ENCODE measurements at places on chromosomes 5 and 9.

DNA sequence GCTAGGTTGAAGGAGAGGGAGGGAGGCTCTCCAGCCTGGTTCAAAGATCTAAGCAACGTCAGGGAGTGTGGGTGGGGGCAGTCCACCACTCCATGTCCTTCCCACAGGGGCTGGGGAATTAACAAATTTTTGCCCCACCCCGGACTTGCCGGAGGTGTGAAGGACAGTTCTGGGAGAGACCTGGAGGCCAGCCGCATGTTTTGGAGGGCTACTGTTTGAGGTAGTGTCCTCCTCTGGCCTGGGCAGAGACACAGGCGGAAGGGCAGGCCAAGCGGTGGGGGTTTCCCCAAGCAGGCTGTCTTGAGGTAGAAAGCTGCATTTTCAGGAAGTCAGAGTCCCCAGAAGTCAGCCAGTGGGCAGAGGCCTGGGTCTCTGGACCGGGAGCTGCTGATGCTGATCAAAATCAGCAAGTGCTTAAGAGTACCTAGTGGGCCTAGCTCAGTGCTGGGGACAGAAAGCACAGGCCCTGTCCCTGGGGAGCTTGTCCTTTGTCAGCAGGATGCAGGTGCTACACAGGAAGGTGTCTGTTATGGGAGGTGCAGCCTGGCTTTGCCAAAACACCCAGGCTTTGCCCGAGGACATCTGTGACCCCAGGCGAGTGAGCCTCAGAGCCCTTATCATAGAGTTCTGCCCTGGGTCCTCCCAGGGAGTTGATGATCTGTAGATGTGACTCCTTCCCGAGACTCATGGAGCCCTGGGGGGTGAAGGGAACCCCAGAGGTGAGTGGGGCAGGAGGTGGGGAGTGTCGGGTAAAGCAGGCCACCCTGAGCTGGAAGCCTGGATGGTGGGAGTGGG, 18.5 kb downstream of the JADE2 start:
- DNase-seq = peak; percentile 49

GRCh38 chr9:107312376-107313050, 29.4 kb downstream of the RAD23B start:
- no peak for DNase-seq

DNA sequence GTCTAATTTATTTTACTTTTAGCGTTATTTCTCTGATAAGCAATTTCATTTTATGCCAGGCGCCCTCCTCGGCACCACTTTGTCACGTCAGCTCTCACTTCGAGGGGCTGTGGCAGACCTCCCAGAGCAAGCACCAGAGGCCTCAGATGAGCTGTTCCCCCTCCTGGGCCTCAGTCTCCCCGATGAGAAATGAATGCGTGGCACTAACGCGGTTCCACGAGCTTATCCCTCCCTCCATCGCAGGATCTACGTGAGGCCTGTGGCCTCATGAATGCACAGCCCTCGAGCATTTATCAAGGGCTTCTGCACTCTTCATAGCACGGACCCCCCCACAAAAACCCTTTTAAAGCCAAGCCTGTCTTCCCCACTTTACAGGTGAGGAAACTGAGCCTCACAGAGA, 205.2 kb downstream of the CDK5RAP2 start:
- no peak for DNase-seq

- DNase-seq = no peak
These were observed 13.5 kb downstream of the B4GALT1 start for GRCh38 chr9:33153666-33154065.

DNA sequence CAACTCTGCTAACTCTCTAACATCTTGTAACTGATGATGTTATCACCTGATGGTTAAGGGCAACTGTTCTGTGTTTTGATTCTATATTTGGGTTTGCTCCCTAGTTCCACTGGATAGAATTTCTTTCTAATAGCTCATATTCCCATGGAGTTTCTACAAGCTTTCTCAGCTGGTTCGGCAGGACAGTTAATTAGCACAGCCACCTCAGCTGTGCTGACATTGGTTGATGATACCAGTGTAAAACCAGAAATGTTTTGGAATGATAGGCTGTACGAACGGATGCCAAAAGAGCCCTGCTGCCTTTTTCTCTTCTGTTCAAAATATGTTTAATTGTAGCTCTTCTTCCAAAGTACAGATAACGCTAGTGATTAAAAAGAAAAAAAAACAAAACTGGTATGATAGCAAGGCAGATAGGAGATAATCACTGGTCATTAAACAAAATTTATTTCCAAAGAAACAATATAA, 440.5 kb upstream of the ZNF608 start:
- no peak for DNase-seq

DNA sequence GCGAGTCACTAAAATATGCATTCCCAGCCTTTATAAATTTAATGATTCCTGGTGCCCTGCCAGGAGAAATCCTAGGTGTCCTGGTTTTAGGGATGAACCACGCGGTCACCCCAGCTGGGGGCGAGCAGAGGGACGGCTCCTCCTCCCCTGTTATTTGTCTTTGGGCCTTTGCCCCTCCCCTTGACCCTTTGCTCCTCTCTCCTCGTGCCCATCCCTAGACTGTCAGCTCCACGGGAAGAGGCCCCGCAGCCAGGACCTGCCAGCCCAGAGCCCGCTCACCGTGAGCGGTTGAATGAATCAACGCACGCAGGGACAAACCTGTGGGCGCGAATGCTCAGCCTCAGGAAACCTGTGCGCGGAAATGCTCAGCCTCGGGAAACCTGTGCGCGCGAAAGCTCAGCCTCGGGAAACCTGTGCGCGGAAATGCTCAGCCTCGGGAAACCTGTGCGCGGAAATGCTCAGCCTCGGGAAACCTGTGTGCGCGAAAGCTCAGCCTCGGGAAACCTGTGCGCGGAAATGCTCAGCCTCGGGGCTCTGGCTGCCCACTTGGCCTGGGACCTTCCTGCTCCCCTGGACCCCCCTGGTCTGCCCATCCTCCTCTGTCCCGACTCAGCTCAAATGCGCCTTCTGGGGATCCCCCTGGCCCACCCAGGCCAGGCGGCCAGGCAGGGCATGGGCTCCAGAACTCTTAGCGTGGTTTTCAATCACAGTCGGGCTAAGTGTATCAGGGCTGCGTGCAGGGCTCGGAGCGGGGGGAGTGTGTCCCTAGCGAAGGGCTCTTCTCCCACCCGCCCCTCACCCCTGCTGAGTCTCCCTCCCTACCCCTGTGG, 140.5 kb upstream of the COL5A1 start:
- no peak for DNase-seq

DNA sequence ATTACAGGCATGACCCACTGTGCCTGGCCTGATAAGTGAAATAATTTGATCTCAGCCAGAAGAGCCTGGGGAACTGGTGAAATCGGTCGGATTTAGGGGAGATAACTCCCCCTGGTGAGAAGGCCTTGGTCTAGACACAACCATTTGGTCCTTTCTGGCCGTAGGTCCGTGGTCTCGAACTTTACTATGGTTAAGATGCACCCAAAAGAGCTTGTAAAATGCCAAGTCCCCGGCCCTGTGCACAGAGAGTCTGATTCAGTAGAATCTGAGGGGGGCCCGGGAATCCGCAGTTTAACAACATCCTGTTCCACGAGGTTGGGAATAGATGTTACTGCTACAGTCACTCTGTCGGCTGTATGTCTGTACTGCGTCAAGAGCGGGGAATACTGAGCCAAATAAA, 140.7 kb downstream of the C9orf50 start:
- no peak for DNase-seq

DNA sequence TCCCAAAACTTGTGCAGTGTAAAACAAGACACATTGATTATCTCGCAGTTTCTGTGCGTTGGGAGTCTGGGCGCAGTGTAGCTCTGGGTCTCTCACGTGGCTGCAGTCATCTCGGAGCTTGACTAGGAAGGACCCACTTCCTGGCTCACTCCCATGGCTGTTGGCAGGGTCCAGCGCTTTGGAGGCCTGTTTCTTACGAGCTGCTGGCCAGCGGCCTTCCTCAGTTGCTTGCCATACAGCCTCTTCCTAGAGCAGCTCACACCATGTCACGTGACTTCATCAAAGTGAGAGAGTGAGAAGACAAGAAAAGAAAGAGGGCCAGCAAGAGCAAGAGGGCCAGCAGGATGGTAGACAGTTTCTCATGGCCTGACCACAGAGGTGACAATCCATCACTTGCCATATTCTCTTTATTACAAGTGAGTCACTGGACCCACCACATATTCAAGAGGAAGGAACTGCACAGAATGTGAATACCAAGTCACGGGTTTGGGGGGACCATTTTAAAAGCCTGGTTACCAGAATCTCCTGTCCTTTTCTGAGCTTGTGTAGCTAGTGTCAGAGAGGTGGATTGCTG, 36.2 kb downstream of the MCCC2 start:
- no peak for DNase-seq

DNA sequence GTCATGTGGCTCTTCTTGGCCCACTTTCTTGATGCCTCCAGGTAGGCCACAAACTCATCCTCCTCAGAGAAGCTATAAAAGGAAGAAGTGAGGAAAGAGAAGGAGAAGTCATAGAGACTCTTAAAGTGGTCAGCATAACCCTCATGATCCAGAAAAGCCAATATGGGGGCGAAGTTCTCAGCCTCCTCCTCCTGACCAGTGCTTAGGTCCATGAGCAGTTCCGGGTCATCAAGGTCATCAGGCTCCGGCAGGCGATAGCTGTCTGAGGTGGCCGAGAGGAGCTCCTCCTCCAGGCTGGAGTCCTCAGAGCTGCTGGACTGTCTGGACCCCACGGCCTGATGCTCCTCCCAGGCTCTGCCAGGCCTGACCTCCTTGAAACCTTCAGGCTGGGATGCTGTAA, 34.7 kb downstream of the SH3TC2 start:
- DNase-seq = no peak

GRCh38 chr9:92151691-92152393, 36.6 kb upstream of the SPTLC1 start:
- no peak for DNase-seq

- no peak for DNase-seq
These were observed 58.6 kb downstream of the STARD4 start for GRCh38 chr5:111453747-111454146.

DNA sequence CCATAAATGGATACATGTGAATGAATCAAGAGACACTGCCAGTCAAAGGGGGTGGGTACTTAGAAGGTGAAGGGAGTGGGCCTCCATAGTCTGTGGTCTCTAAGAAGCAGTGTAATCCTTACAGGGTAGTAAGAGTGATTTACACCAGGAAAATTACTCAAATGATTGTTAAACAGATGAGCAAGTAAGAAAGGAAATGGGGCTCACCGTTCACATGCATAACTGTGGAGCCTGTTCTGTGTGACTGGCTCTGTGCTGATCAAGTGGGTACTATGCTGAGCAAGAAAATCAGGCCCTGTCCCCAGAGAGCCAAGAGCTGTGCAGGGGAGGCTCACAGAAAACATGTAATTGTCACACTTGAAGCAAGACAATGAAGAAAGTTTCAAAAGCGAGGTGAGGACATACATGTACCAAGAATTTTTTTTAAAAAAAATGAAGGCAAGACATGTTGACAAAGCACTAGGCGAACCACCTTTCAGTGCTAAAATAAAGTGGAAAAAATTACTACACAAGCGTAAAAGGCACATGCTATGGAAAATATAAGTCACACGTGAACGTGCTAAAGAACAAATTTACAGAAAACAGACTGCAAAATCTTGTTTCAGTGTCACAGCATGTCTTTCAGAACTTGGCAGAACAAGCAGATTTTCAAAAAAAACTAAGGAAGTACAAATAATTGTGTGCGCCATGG, 2.5 kb downstream of the BTNL8 start:
- DNase-seq = no peak

DNA sequence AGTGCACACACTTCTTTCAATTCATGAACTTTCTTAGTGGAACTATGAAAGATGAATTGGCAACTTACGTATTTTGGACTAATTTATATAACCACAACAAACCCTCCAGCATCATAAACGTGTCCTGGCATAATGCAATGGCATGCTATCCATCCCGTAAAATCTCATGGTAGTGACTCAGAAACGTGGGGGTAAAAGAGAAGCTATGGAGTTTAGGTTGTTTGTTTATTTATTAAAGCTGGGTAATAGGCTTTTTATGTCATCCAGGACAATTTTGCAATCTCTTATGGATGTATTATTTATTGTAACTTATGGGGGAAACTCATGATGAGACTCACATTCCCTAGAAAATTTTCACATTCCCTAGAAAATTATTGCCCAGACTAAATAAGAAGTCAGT, 106.3 kb downstream of the GDA start:
- DNase-seq = no peak

DNA sequence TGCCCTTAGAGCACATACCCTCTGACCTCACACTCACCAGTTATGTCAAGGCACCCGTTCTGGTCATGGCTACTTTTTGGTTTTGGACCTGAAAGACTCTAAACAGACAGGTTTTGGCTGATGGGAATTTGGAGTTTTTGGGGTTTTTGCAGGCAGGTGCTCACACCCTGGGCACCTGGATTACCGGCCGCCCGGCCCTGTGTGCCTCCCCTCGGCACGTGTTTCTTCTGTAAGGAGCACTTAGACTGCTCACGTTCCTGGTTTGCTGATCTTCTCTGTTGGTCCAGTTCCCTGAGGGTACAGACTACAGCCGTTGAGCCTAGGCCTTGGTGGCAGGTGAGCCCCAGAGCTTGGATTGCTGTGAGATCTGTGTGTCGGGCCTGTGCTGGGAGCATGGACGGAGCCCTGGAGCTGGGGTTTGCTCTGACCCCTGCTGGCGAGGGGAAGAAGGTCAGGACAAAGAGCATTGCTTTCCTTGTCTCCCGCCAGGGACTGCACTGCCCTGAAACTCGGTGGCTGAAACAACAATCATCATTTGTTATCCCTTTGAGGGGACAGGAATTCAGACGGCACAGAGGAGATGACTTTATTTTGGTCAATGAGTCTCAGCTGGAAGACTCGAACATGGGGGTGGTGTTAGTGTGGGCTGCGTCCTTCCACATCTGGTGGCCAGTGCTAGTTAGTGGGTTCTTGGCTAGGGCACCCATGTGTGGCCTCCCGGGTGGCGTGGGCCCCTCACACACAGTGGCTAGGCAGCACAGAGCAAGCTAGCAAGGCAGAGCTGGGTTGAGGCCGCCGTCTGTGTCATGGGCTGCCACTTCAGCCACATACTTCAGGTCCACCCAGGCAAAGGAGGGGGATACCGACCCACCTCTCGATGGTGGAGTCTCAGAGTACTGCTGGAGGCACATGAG, 76.4 kb downstream of the EHMT1 start:
- peak; percentile 22 for DNase-seq

GRCh38 chr5:141515946-141516671, 27.2 kb downstream of the PCDHGC5 start:
- DNase-seq = no peak

DNA sequence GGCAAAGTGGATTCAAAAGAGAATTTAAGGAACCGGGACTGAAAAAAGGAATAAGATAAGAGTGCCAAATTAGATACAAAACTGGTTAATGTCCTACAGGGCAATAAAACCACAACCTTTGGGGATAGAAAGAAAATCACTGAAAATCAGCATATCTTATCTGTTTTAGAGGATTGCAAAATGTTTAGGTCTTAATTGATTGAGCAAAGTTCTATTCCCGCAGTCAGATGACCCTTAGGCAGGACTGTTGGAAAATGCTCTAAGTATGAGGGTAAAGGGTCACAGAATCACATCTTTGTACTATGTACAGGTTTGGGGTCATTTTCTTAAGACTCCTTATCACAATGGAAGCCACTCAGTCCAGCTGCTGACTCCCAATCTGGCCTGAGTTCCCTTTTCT, 129.0 kb downstream of the GABBR2 start:
- DNase-seq = no peak

GRCh38 chr5:14595189-14595588, 13.6 kb downstream of the OTULINL start:
- peak; percentile 58 for DNase-seq

- no peak for DNase-seq
These were observed 35.5 kb downstream of the JAKMIP2 start for GRCh38 chr5:147746986-147747385.

- DNase-seq = no peak
These were observed 113.2 kb downstream of the DCP2 start for GRCh38 chr5:113089653-113090335.

All from CD4-positive, alpha-beta T cell treated with Interleukin-10 for 1 hour (primary cell).